ENCODE measurements at places on chromosomes 7 and 10.

- DNase-seq: no peak
These were observed 187.9 kb downstream of the ZNF365 start for GRCh38 chr10:62562101-62562500.

GRCh38 chr10:62790019-62790555, 14.4 kb upstream of the ADO start:
- no peak for DNase-seq

DNA sequence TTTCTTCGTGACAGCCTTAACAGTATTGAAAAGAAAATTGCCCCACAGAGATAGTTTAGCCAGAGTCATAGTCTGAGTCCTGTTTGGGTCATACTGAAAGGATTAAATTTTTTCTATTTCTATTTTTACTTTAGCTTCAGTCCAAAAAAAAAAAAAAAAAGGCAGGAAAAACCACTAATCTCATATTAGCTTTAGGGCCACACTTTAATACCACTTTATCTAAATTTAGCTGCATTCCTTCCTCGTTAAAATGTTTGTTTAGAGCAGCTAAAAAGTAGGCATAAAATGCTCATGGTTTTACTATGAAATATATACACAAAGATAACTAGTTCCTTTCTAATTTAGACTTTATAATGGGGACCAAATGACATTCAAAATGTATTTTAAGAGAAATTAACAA, 216.5 kb upstream of the TMEM196 start:
- no peak for DNase-seq

DNA sequence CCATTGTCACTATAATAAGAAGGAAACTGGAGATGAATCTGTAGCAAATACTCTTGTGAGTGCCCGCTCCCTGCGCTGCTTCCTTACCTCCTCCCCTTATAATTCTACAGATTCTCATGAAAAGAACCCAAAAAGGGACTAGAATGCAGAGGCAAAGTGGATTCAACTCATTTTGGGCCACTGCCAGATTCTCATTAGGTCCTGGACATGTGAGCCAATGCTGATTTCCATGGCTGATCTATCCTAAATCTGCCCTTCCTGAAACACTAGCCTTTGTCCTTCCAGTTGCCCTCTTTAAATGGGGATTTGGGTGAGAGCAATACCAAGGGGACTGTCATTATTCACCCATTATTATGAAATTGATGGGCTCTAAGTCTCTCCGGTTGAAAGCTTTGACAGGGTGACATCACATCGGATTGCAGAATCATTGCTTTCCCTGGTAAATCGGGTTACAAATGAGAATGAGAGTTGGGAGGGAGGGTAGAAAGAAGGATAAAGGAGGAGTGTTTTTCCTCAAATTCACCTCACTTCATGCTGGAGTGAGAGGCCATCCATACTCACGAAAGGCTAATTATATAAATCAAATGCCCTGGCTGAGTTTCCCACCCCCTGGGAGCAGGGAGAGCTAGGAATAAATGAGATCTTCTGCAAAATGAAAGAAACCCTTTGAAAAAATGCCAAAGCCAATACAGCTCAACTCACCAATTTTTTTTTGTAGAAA, 37.5 kb downstream of the PTN start:
- peak; percentile 47 for DNase-seq

- peak; percentile 15 for DNase-seq
These were observed 592.7 kb downstream of the PARD3 start for GRCh38 chr10:34222359-34222758.

DNA sequence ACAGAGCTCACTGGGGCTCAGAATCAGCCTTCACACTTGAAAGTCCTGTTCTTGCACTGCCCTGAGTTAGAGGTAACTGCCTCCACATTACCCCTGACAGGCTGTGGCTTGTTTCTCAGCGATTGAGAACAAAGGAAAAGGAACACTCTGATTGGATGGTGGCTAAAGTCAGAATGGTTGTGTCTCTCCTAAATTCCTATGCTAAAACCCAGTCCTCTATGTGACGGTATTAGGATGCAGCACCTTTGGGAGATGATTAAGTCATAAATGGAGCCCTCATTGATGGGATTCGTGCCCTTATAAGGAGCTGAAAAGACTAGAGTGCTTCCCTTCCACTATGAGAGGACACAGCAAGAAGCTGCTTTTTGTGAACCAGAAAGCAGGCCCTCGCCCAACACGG, 38.9 kb upstream of the DGKI start:
- DNase-seq: no peak

- no peak for DNase-seq
These were observed 51.5 kb upstream of the OSBPL3 start for GRCh38 chr7:25031432-25031831.

DNA sequence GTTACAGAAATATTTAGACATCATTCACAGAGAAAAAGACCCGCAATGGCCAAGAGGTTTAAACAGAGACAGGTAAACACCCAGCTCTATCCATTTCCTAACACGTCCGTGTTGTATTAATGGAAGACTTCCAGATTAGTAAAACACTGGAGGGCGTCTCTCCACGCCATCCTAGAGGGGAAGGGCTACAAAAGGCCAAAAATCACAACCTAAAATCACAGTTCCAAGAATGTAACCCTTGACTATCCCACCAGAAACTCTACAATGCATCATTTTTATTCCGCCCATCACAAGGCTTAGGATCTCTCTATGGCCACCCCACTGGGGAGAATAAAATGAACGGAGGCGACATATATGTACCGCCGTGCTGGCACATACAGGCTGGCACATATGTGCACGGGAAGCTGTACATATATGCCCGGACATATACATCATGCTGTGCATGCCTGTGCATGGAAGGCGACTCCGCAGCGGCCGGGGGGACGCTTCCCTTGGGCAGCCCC, 734 bp downstream of the PCLO start:
- DNase-seq: peak; percentile 0

- DNase-seq: peak; percentile 93
These were observed 33.5 kb upstream of the ADAM12 start for GRCh38 chr10:126421756-126422256.

DNA sequence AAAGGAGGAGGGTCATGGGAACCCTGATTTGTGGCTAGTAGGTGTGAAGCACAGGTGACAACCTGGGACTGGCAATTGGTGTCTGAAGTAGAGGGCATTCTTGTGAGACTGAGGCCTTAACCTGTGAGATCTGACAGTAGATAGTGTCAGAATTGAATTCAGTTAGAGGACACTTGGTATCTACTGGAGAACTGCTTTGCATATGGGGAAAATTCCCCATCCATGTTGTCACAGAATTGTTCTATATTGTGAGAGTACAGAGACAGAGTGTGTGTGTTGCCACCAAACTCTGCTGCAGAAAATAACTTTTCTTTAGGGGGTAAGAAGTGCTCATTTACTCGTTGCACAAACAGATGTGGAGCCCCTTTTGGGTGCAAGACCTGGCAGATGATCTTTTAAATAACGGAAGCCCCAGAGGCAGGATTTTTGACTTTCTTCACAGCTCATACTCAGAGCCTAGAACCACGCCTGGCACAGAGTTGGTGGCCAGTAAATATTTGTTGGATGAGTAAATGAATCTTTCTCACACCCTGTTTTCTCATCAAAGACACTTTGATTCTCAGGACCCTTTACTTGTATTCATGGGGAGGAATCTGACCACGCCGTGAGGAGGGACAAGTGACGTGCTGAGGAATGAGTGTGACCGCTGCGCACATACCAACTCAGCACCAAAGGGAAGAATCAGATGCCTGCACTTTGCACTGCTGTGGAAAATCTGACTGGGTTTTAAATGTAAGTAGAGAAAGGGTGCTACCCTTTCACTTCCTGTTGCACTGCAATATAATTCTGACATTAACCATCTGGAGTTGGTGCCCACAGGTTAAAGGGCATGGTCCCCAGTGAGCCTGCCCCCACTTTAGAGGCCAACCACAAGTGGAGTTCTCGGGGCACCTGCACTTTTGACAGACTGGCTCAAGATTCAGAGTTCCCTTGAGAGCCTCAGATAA, 39.2 kb upstream of the SDHAF3 start:
- no peak for DNase-seq

DNA sequence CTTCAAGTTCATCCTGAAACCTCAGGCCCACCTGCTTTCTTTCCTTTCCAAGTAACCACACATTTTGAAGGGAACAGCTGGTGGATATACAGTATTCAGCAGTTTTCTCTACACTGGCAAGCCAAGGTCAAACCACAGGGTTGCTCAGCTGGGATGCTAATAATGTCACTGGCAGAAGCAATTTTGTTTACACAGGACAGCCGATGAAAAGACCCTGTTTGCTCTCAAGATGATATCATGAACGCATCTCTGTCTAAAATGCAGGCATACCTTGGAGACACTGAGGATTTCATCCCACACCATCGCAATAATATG, 186.2 kb downstream of the USP6NL start:
- peak; percentile 65 for DNase-seq

DNA sequence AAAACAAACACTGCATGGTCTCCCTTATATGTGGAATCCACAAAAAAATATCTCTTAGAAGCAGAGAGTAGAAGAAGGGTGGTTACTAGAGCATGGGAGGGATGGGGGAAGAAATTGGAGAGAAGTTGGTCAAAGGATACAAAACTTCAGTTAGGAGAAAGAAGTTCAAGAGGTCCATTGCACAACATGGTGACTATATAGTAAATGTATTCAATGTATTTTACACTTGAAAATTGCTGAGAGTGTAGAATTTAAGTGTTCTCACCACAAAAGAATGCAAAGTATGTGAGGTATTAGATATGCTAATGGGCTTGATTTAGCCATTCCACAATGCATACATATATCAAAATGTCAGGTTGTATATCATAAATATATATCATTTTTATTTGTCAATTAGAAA, 232.0 kb upstream of the CELF2 start:
- no peak for DNase-seq

DNA sequence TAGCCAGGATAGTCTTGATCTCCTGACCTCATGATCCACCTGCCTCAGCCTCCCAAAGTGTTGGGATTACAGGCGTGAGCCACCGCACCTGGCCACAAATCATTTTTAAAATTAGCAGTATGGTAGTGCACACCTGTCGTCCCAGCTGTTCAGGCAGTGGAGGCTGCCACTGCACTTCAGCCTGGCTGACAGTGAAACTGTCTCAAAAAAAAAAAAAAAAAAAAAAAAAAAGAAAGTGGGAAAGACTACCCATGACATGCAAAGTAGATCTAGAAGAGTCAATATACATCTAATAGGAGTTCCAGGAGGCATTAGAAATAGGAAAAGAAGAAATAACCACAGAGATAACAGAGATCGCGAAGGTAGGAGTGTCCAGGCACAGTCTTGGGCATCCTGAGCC, 3.2 kb downstream of the CSGALNACT2 start:
- no peak for DNase-seq

GRCh38 chr10:61047788-61048560, 104.0 kb upstream of the RHOBTB1 start:
- no peak for DNase-seq

- DNase-seq: no peak
These were observed 40.0 kb upstream of the ZNF365 start for GRCh38 chr10:62333988-62334682.

DNA sequence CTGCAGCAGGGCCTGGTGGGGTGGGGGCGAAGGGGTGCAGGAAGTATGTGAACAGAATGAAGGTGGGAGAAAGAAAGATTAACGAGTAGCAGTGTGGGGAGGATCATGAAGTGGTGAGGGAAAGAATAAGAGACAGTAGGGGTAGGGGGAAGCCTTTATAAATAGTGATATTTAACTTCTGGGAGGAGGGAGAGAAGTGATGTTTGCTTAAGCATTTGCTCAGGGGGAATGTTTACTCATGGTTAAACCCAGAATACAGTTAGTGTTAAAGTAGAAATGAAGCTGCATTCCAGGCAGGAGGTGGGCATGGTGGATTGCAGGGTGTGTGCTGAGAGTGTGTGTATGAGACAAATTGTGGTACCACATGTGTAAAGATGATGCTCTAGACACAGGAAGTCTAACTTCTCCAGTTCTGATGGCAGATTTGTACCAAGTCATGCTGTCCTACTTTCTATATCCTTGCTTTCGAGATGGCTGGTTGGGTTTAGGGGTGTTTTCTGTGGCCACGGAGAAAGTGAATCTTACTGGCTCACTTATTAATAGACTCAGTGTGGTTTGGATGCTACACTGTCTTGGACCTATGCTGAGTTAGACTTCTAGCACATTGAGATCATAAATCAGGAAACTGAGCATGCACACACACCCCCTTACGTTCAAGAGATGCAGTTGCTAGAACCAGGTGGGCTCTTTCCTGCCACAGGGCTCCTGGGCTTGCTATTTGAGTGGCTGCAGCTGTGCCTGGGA, 10.6 kb upstream of the DNMBP start:
- no peak for DNase-seq

GRCh38 chr10:8455181-8455580, 400.7 kb downstream of the GATA3 start:
- peak; percentile 2 for DNase-seq

- no peak for DNase-seq
These were observed 353.1 kb upstream of the LRRTM3 start for GRCh38 chr10:66572700-66573099.

GRCh38 chr7:18890134-18890533, 227.3 kb downstream of the TWIST1 start:
- no peak for DNase-seq

GRCh38 chr7:10655031-10655430, 318.6 kb upstream of the PHF14 start:
- DNase-seq: no peak

- no peak for DNase-seq
These were observed 254.6 kb downstream of the TFEC start for GRCh38 chr7:115775981-115776380.

- peak; percentile 21 for DNase-seq
These were observed 46.8 kb downstream of the KCNH2 start for GRCh38 chr7:150931199-150931869.

- peak; percentile 9 for DNase-seq
These were observed 27.7 kb downstream of the PPP2R2D start for GRCh38 chr10:131928248-131929095.

DNA sequence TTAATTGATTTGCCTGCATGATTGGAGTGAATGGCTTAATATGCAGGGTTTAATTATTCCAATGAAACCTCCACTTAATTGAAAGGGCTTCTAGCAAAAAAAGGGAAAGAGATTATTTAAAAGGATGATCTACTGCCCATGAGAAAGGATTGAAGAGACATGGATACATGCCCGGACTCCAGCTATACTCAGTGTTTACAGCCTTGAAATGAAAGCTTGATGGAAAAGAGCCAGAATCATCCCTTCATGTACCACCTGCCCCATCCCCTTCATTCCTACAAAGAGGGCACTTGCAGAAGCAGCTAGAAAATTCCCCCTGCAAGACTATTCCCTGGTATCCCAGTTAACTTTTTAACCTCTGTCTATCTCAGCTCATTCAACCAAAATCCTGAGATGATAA, 78.4 kb downstream of the CARD11 start:
- DNase-seq: no peak

- no peak for DNase-seq
These were observed 11.6 kb downstream of the CALCR start for GRCh38 chr7:93562936-93563335.

GRCh38 chr7:69906283-69906995, 308.2 kb downstream of the AUTS2 start:
- no peak for DNase-seq
